ENCODE measurements at places on chromosomes 12 and 14. TPM values are rescaled to one million over a fixed set of nuclear protein-coding genes. Genes with fewer than 3 reads are reported as not detected.

The MYF6 gene
- not detected for total RNA-seq

The NGB gene
- total RNA-seq: not detected

GRCh38 chr12:109482894-109483293, 5.5 kb downstream of the UBE3B start:
- DNase-seq: no peak

DNA sequence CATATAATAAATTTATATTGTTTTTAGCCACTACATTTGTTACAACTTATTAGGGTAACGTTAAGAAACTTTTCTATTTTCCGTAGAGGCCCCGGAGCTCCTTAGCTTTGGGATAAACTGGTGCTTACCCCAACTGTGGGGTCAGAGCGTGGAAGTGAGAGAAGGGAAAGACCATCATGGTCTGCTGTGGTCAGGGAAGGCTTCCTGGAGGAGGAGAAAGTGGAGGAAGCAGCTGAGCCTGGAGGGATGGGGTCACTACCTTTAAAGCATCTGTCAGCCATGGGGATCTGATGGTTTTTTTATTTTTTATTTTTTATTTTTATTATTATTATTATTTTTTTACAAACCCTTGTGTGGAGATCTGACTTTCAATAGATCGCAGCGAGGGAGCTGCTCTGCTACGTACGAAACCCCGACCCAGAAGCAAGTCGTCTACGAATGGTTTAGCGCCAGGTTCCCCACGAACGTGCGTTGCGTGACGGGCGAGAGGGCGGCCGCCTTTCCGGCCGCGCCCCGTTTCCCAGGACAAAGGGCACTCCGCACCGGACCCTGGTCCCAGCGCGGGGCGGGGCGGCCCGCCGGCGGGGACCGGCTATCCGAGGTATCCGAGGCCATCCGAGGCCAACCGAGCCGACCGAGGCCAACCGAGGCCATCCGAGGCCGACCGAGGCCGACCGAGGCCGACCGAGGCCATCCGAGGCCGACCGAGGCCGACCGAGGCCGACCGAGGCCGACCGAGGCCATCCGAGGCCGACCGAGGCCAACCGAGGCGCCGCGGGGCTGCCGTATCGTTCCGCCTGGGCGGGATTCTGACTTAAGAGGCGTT, 1101.2 kb upstream of the TMEM132C start:
- DNase-seq: peak; percentile 86

The CLEC9A gene
- not detected for total RNA-seq

DNA sequence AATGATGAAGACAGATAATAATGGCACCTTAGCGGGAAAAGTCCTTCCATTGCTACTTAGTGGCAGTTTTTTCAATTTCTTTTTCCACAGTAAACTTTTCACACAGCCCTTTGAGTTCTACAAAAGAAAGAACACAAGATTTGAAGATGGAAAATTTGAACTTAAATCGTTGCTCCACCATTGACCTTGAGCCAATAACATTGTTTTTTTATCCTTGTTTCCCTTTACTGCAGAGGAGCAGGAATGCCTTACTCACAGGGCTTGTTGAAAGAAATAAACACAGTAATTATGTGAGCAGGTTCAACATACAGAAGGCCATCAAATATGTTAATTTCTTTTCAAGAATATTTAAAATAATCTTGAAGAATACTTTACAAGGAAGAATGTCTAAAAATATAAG, 181.5 kb upstream of the KRR1 start:
- no peak for DNase-seq

The B4GALNT3 gene
- total RNA-seq: 31.5 TPM

DNA sequence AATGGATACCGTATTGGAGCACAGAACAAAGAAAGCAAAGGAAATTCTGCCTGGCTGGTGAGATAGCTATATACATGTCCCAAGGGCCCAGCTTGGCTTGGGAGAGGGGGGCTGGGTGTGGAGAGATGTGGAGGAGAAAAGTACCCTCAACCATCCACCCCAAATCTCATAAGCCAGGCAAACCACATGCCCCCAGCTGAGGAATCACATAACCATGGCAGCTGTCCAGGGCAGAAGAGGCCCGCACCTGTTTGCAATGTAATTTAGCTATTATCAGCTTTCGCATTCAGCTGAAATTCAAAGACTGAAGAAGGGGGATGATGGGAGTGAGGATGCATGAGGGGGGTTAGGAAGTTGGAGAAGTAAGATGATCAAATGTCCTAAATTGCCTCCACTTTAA, 196.1 kb downstream of the TBX5 start:
- DNase-seq: no peak

The C12orf50 gene
- not detected for total RNA-seq

The ZC3H10 gene
- total RNA-seq: 6.1 TPM

- DNase-seq: no peak
Measured at GRCh38 chr12:48489012-48489411, 6.7 kb downstream of the C12orf54 start.

DNA sequence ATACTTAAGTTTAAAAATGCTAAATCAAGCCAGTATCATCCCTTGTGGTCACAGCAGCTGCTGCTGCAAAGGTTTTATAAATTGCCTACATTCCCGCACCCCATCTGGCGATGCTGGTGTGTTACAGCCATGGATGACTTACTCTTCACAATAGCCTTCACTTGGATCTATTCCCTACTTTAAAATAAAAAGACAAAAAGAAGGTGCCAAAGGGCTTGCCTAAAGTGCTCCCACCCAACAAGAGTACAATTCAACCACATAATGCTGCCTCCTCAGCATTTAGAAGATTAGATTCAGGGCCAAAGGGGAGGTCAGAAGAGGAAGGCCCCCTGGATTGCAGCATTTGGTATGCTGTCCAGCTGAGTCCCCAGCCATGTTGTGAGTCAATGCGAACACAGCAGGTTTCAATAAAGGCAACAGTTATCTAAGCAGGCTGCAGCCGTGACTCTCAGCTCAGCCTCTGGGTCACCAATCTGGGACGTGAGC, 176.1 kb downstream of the DAD1 start:
- no peak for DNase-seq

DNA sequence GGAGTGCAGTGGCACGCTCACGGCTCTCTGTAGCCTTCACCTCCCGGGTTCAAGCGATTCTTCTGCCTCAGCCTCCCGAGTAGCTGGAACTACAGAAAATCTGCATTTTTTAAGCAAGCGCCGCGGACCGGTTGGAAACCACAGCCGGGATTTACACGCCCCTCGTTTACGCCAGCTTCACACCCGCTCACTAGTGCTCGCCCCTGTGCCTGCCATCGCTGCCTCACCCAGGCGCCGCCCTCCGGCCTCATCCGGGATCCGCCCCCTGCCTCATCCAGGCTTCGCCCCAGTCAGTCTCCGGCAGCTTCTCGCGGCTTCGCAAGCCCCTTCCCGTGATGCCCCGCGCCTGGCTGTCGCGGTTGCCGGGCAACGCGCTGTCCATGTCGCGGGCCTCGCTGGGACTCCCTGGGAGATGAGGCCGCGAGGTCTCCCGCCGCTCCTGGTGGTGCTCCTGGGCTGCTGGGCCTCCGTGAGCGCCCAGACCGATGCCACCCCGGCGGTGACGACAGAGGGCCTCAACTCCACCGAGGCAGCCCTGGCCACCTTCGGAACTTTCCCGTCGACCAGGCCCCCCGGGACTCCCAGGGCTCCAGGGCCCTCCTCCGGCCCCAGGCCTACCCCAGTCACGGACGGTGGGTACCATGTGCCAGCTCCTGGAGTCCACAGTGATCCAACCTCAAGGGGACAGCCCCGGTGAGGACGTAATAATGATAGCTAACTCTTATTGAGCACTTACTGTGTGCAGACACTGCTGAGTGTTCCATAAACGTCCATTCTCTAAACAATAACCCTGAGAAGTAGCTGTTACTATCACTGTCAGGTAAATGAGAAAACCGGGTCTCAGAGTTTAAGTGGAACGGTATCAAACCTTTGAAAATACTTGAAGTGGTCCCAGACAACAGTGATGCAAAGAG, at the start of gene TCTN1:
TSS of gene TCTN1 (plus strand) at position 359 of the 914 bp plus-strand sequence. CDS start at position 413, 54 bp downstream.
- DNase-seq: peak; percentile 98

GRCh38 chr12:113198296-113198695, 12.8 kb downstream of the RITA1 start:
- DNase-seq: no peak

The MYH6 gene
- total RNA-seq: 141 TPM

- no peak for DNase-seq
Measured at GRCh38 chr12:112837629-112838197, 46.2 kb downstream of the RPH3A start.

The CAPZA3 gene
- total RNA-seq: not detected

GRCh38 chr14:100410056-100410565, 87.0 kb downstream of the SLC25A47 start:
- no peak for DNase-seq

DNA sequence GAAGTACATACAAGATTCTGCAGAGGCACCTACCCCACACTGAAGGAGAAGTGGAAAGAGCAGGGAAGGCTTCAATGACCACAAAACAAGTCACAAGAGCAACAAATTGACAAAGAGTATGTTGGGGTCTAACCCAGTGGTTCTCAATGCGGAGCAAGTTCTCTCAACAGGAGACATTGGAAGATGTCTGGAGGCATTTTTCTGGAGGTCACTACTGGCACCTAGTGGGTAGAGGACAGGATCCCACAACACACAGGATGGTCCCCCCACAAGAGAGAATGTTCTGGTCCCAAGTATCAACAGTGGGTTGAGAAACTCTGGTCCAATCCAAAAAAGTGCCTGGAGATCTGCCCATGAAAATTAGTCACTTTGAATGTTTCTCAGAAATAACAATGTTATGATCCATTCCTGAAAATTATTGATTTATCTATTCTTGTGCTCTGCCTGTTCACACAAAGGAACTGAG, 3.4 kb downstream of the SSH1 start:
- peak; percentile 34 for DNase-seq

DNA sequence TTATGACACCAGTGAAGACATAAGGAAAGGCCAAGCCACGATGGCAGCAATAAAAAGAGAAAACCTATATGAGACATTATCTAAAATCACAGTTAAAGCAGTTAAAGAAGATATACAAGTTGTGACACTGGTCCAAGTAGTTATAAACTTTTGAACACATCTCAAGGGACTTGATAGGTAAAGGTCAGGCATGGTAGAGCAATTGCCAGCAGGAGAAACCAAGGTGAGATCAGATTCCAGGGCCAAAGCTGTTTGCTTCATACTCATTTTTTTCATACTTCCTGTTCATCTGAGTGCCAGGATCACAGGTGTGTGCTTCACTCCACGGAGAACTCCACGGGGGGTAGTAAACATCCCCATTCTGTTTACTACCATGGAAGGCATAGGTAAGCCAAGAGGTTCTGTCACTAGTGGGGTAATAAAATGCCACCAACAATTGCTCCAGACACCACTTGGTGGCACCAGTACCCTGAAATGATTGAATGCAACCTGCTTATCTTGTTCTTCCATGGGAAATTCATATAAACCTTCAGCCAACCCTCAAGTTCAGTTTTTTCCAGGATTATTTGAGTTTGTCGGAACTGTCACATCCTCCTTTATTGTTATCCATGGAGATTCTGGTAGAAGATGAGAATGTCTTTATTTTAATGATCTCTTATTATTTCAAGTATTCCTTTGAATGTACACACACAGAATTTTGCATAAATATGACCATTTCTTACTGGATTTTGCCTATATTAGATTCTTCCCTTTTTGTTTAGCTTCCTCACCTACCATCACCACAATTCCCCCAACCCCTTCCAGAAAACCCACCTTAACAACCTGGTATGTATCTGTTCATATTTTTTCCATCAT, 59.2 kb upstream of the TSPAN8 start:
- no peak for DNase-seq

DNA sequence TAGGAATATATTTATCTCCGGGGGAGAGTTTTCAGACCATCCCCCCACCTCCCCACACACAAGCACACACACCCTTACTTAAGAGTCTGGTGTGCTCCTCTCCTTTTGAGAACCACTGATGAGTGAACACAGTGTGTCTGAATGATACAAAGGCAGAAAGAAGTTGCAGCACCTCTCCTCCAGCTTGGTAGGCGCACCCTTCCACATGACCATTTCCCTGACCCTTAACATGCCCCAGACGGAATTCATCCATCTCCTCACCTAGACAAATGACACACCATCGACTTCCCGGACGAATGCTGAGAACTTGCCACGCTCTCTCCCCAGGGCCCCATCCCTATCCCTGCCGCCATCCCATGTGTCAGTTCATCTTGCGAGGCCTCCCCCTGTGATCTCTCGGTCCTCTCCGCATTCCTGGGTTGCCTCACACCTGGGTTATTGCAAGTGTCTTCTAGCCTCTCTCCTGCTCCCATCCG, 3.9 kb downstream of the TNFRSF1A start:
- DNase-seq: no peak

DNA sequence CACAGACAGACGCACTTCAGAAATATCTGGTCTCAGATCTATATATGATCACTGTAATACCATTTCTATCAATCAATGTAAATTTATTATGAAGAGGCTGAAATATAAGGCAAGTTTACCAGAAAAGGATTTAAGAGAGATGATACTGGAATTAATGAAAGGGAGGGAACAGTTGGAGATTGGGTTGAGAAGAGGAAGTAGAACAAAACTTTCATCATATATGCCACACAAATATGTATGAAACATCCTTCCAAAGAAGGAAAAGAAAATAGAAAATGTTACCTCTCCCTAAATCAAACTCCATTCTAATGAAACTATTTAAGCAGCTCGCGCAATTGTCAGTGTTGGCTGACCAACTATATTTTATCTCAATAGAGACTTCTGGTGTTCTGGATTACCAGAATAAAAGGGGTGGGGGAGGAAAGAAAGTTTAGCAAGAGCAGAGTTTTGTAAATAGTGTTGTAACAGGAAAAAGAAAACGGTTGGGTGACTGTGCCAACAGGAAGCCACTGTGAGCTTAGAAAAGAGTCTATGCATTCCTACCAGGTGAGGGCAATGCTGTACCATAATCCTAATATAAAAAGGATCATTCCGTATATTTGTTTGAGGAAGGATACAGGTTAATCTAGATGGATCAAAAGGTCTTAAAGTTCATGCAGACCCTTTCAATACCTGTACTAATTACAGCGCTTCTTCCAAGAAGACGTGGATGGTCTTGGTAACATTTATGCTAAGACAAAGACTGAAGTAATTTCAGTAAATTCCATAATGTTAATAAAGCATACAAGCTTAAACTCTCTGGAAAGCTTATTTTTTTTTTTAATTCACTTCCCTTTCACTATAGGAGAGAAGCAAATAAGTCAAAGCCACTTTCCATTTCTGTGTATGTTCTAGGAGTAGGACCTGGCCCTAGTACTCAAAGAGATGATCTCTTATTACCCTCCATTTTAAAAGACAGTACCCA, 14.5 kb upstream of the LLPH start:
- DNase-seq: peak; percentile 46

The SLC22A17 gene
- total RNA-seq: 9.9 TPM

GRCh38 chr12:95386051-95386450, 87.9 kb upstream of the METAP2 start:
- no peak for DNase-seq

DNA sequence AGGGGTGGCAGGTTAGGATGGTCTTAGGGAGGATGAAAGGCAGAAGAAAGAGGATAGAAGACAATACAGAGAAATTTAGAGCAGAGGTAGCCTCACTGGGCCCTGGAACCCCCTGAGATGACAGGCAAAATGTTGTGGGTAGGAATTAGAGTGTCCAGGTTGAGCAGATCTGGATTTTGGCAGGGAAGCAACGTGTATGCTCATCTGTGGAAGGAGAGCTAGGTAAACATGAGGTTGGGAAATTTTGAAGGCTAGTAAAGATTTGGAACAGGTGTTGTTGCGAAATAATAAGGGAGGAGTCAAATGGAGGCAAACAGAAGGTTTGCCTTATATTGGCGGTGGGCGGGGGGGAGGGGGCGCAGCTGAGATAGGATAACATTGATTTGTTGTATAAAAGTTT, 5.3 kb downstream of the HSD17B6 start:
- DNase-seq: no peak

The P2RX2 gene
- total RNA-seq: not detected

The CDCA3 gene
- 8.3 TPM for total RNA-seq

Data from heart left ventricle (tissue), 16 donors.